Cerebellar nuclear complex (tissue), 1 donor: ENCODE measurements at places on chromosomes 12 and 14.

- DNase-seq = no peak
These were observed 595.5 kb downstream of the GALC start for GRCh38 chr14:87397499-87397898.

- DNase-seq = no peak
These were observed 668 bp downstream of the GPR84 start for GRCh38 chr12:54363618-54364017.

DNA sequence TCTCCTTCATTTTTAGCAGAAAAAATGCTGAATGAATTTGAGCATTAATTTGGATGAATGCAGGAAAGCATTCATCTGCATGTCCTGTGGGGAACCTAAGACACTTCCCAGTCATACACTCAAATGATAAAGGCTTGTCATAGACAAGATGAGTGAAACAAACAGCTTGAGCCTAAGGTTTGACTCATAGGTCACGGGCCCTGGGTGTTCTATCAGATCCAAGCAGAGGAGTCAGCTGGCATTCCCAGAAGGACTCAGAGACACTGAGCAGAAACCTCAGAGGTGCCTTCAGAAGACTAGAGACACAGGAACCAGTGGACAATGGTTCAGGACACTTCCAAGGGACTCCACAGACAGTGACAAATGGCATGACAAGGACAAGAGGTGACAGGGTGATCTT is 183.9 kb downstream of the NTF3 start:
- no peak for DNase-seq

- no peak for DNase-seq
These were observed 22.2 kb upstream of the TESC start for GRCh38 chr12:117121441-117121840.

GRCh38 chr14:35786856-35787255 is 22.2 kb downstream of the RALGAPA1 start:
- DNase-seq = no peak

GRCh38 chr12:70091021-70091521 is 152.2 kb upstream of the CNOT2 start:
- DNase-seq = no peak
